ENCODE measurements at places on chromosomes 13 and 19. TPM values are rescaled to one million over a fixed set of nuclear protein-coding genes. Genes with fewer than 3 reads are reported as not detected.

DNA sequence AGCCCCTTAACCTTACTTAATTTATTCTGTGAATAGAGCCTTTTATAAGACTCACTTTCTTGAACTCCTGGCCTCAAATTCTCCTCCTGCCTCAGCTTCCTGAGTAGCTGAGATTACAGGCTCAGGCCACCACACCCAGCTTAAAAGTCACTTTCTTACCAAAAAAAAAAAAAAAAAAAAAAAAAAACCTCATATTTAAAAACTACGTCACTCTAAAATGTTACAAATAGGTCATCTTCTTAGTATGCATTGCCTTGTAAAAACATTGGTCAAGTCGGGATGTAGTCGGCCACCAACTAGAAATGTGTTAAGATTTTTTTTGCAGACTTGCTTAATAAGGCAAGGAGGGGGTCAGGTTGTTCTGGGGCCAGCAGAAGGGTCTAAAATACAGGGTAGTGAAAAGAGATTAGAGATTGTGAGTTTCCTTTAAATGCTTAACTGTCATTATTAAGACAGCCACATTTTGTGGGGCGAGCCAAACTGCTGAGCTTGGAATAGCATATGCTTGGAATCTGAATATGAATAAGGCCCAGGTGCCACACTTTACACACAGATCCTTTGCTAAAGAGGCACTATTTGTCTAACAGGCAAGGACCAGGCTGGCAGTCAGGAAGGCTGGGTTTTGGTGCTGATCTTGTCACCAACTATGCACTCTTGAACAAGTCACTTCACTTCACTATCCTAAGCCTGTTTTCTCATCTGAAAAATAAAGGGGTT is 16.5 kb upstream of the IL17D start:
- DNase-seq, result no peak

Gene ZNF548
- polyA plus RNA-seq, result 16.2 TPM

Gene SYT5
- 0.77 TPM for polyA plus RNA-seq

DNA sequence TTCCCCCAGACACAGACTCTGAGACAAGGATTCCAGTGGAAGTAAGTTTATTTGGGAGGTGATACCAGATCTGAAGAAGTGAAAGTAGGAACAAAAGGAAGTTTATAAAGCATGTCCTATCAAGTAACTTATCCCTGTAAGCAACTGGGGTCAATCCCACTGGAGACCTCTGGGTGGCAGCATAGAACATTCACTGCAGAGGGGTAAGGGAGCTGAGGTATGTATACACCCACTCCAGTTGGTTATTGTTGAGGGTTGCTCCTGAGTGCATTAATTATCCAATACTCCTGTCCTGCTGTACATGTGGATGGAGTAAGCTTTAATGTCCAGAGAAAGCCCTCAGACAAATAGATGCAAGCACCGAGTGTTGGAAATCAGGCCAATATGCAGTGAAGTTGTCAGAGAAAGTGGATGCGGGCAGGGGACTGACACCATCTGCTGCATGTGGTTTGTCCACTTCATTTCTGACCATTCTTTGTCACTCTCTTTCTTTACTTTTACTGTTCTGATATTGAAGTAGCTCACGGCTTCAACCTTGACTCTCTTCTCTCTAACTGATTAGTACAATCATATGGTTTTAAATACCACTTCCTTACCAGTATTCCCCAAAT is 46.7 kb downstream of the NOTCH3 start:
- DNase-seq, result no peak

DNA sequence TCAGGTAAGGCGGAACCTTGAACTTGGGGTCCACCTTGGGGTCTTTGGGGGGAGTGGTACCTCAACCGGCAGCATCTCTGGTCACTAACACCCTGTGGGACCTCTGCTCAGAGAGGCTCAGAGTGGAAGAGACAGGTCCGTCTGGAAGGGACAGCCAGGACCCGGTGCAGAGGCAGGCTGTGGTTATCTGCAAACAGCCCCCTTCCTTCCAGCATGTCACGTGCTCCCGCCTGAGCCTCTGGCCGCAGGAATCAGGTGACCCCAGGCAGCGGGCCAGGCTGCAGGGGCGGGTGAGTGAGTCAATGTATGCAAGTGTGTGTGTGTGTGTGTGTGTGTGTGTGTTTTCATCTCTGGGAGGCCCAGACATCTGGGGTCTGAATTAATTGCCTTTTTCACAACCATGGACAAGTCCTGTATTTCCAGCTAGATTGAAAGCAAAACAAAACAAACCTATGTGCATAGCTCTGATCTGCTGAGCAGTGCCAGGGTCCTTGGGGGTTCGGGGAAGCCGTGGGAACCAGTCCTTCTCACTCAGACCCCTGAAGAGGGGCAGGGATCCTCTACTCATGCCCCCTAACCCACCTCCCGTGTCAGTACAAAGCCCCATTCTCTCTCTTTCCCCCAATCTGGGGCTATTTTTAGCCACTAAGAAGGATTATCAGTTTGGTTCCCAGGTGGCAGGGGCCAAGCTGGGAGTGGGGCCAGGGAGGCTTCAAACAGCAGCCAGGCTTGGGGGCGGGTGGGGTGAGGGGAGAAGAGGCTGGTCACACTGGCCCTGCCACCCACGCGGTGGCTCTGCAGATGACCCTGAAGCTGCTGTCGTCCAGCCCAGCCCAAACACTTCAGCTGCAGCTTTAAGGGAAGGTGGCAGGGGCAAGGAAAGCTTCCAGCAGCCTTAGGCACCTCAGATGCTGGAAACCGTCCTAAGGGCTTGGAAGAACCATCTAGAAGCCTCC is 31.4 kb downstream of the CERS4 start:
- DNase-seq, result peak; percentile 67

GRCh38 chr19:47225746-47226425 is 5.1 kb downstream of the BBC3 start:
- DNase-seq, result no peak

GRCh38 chr13:41315443-41316047 is 4.5 kb downstream of the NAA16 start:
- DNase-seq, result no peak

DNA sequence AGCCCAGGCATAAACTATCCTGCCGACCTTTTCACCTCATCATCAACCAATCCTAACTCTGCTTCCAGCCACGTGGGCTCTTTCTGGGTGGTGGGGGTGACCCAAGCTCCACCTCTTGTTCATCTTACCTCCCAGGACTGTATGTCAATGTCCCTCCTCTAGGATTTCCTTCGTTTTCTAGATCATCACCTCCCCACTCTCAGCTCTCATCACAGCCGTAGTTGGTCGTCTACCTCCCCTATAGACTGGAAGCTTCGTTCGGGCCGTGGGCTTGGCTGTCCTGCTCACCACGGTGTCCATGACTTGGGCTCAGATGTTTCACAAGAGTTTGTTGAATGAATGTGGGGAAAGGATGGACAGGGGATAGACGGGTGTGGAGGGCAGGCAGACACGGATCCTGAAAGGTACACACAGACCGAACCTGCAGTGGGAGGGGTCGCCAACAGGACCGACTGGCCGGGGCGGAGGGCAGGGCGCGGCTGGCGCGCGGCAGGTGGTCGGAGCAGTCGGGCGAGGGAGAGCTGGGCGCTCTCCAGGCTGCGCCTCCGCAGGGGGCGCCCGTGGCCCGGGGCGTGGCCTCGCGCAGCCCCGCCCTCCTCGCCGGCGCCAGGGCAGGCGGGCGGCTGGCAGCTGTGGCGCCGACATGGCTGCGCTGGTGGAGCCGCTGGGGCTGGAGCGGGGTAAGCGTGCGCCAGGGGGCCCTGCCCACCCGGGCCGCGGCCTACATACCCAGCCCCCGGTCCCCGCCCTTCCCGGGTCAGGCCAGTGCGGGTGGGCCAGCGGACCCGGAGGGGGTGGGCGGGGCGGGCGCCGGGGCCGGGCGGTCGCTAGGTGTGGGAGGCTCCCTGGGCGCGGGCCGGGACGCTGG is at the start of gene LIN7B:
Gene LIN7B, plus strand, starts transcription at position 609 of the 868 bp plus-strand sequence. Its CDS starts 35 bp downstream, at position 644.
- no peak for DNase-seq

Gene ANKRD24
- polyA plus RNA-seq, result 0.72 TPM

GRCh38 chr19:5627395-5627904 is 4.6 kb downstream of the SAFB start:
- DNase-seq, result no peak

DNA sequence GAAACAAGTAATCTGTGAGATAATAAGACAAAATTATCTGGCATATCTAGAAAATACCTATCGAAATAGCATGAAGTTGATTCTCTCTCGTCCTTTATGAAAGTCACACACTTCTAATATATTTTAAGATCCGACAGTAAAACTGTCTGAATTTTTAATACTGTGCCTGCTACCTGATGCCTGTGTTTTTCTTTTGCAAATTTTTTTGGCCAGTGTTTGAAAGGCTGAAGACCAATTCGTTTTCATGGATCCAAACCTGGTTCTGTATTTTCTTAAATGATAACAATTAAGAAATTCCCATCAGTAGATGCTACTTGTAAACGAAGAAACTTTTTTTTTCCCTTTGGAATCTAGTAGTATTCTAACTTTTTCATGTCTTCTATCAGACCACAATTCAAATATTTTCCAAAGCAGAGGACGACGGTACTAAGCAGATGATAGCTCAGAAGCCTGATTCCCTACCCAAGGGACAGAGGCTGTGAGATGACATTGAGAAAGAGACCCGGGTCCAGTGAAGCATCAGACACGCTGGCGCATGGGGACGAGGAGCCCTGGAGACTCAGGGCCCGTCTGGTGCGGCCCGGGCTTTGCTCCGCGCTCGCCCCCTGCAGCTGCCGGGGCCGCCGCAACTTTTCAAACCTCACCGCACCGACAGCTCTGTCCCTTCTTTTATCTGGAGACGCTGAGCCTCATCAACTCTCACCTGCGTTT is 49.5 kb upstream of the PABPC3 start:
- no peak for DNase-seq

Gene ANKLE1
- polyA plus RNA-seq, result 0.66 TPM

Gene ASF1B
- 1.2 TPM for polyA plus RNA-seq

DNA sequence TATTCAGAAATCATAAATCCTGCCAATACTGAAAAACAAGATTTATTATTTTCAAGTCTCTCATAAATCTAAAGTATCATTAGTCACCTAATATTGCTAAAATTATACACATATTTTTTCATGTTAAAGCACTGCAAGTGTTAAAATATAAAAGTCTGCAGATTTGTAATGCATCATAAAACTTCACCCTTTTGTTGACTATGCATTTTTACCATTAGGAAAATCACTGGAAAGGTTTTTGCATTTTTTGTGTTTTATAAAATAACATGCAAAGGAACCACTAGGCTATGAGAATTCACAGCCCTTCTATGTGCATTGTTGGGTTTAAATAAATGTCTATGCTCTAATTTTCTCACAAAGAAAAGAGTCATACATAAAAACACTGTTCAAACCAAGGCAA is 407.3 kb downstream of the DACH1 start:
- DNase-seq, result no peak

Gene SBK3
- 0.72 TPM for polyA plus RNA-seq

DNA sequence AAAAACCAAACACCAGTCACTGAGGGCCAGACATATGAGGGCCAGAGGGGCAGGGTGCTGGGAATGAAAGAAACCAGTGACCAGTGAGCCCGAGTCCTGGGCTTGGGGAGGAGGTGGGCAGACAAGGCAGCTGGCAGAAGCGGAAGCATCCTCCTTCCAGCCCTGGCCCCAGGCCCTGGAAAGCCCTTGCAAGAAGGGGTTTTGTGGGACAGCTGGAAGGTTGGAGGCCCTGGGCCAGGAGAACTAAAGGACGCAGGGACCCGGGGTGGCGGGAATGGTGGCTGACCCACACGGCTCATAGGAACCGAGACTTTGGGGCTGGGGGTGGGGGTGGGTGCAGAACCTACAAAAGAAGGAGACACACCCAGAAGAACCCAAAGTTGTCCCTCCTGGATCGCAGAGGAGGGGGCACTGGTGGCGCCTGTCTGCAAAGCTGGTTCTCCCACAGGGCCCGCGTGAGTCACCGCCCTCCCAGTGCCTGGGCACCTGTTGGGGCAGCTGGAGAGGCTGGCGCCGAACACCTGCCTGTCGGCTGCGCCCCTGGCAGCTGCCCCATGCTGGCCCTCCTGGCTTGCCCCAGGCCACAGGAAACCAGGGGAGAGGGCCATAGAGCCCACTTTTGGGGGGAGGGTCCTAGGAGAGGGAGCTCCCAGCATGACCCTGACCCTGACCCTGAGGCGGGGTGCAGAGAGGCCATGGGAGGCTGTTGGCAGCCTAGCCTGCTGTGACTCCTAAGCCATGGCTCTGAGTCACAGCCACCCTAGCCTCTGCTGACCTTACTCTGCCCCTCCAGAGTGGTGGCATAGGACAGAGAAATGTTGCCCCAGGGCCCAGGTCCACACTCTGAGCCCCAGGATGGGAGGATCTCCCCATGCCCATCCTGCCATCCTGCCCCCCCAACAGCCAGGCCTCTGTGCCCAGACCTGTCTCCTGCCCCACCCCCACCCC is 802 bp downstream of the DMPK start:
- no peak for DNase-seq

Gene ZNF66
- polyA plus RNA-seq, result 1.6 TPM

All from urinary bladder (tissue), 4 donors.